ENCODE measurements at places on chromosomes 11 and 22. TPM values are rescaled to one million over a fixed set of nuclear protein-coding genes. Genes with fewer than 3 reads are reported as not detected.

The CNTF gene
- total RNA-seq, result 1.3 TPM

The OR56A1 gene
- total RNA-seq, result not detected

The CELSR1 gene
- 6.8 TPM for total RNA-seq

The SERPIND1 gene
- not detected for total RNA-seq

The CCDC89 gene
- 0.13 TPM for total RNA-seq

The RAB30 gene
- total RNA-seq, result 1.1 TPM

The TRIM49 gene
- not detected for total RNA-seq

The RRAS2 gene
- total RNA-seq, result 78.3 TPM

The BTBD18 gene
- total RNA-seq, result not detected

The CCDC117 gene
- 8.2 TPM for total RNA-seq

The MUC2 gene
- total RNA-seq, result 9.1 TPM

The YPEL1 gene
- 4.2 TPM for total RNA-seq

The MAJIN gene
- not detected for total RNA-seq

The HSCB gene
- 26.2 TPM for total RNA-seq

The DBX1 gene
- total RNA-seq, result not detected

The LRRC56 gene
- total RNA-seq, result 10.0 TPM

The ENTHD1 gene
- total RNA-seq, result not detected

The SRPRA gene
- 125 TPM for total RNA-seq

The KCNE3 gene
- total RNA-seq, result 79.2 TPM

The OR51B5 gene
- total RNA-seq, result not detected

The BACE1-AS gene
- total RNA-seq, result 5.1 TPM

The KDM4D gene
- 0.31 TPM for total RNA-seq

The TAF6L gene
- total RNA-seq, result 71.7 TPM

The KRTAP5-10 gene
- not detected for total RNA-seq

The IGLL5 gene
- total RNA-seq, result not detected

The P4HA3 gene
- not detected for total RNA-seq

The DDI1 gene
- total RNA-seq, result not detected

The UPK3A gene
- total RNA-seq, result 6.0 TPM

The SCARF2 gene
- total RNA-seq, result 0.39 TPM

The SMIM38 gene
- not detected for total RNA-seq

The MGAT3 gene
- total RNA-seq, result 1.0 TPM

The KCNJ11 gene
- 6.6 TPM for total RNA-seq

The HBB gene
- not detected for total RNA-seq

The CDC45 gene
- 71.3 TPM for total RNA-seq

The HBG2 gene
- total RNA-seq, result not detected

The PLEKHB1 gene
- 43.0 TPM for total RNA-seq

The CDON gene
- 4.8 TPM for total RNA-seq

The APOL3 gene
- 1.7 TPM for total RNA-seq

The CAPN1 gene
- 594 TPM for total RNA-seq

The DNAJB7 gene
- not detected for total RNA-seq

The COMMD9 gene
- 93.7 TPM for total RNA-seq

The ST13 gene
- total RNA-seq, result 67.2 TPM

The CHST1 gene
- not detected for total RNA-seq

The GAS2 gene
- total RNA-seq, result 3.3 TPM

The SLC17A6 gene
- not detected for total RNA-seq

The BIRC3 gene
- total RNA-seq, result 1.4 TPM

The FAM83F gene
- total RNA-seq, result 3.0 TPM

The OR5P2 gene
- total RNA-seq, result not detected

The NLRP14 gene
- total RNA-seq, result not detected

The BLID gene
- not detected for total RNA-seq

The C11orf87 gene
- not detected for total RNA-seq

The SNRPD3 gene
- 170 TPM for total RNA-seq

The KIRREL3 gene
- total RNA-seq, result 0.28 TPM

The OR2AT4 gene
- not detected for total RNA-seq

The ANO1 gene
- total RNA-seq, result 114 TPM

The CALCA gene
- not detected for total RNA-seq
